Activated naive CD8-positive, alpha-beta T cell treated with anti-CD3 and anti-CD28 coated beads for 36 hours (primary cell): ENCODE measurements at places on chromosomes 2 and 18.

GRCh38 chr2:86370579-86370978 lies 33.2 kb upstream of the REEP1 start:
- DNase-seq = no peak

DNA sequence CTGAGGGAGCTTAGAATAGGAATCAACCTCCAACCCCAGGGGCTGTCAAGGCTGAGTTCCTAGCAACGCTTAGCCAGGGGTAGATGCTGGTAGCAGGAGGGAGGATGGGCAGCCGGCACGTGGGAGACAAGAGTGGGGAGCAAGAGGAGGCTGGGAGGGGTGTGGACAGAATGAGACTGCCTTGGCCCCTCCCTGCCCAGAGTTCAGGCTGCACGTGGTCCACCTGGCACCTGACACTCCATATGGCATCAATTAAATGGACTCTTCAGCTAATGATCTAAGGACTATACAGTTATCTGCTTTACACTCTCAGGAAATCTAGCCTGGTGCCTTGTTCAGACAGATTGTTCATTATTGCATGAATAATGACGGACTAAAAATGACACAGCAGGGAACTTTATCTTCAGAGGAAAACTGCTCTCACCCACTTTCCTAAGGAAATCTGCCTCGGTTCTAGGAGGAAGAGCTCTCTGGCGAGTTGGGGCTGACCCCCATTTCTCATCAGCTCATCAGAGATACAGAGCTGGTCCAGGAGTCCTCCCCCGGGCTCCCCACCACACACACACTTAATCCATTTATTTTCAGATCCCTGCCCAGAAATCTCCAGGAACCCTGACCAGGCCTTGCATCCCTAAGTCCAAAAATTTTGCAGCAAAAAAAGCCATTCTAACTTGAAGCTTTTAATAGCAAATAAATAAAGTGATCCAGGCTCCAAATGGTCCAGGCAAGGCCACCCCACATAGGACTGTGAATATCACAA lies 102.1 kb upstream of the CDC42EP3 start:
- DNase-seq = no peak

DNA sequence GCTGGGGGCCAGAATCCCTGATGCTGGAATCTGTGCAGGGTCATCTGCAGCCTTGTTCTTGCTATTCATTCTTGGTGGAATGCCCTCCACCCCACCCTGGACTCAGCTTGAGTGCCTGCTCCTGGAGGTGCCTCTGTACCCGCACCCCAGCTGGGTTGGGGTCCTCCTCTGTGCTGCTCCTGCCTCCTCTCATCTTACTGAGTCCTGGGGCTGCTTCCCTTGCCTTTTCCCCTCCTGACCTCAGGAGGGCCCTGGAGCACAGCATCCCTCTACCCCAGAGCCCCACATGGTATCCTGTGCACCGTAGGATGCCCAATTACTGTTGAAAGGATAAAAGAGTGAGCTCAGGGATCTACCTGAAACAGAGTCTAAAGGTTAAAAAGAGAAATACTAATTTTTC lies 81.6 kb downstream of the CIB4 start:
- no peak for DNase-seq

DNA sequence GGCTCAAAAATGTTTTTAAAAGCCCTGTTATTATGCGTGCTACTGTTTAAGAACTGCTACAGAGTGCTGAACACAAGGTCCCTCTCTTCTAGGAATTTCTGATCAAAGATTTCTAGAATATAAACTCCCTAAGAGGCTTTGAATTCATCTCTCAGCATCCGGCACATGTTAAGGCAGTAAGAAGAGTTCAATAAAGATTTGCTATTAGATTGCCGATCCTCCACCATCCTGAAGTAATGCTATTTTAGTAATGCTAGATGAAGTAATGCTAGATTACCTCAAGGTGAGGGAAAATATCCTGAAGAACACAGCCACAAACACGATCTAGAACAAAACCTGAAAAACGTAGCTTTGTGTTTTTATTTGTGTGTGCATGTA lies 949 bp upstream of the MYL12B start:
- DNase-seq = no peak
